Left hindlimb (tissue), 1 donor: ENCODE measurements at places on chromosomes 2 and 18.

GRCh38 chr18:59229701-59230443 is 9.9 kb downstream of the GRP start:
- no peak for DNase-seq

DNA sequence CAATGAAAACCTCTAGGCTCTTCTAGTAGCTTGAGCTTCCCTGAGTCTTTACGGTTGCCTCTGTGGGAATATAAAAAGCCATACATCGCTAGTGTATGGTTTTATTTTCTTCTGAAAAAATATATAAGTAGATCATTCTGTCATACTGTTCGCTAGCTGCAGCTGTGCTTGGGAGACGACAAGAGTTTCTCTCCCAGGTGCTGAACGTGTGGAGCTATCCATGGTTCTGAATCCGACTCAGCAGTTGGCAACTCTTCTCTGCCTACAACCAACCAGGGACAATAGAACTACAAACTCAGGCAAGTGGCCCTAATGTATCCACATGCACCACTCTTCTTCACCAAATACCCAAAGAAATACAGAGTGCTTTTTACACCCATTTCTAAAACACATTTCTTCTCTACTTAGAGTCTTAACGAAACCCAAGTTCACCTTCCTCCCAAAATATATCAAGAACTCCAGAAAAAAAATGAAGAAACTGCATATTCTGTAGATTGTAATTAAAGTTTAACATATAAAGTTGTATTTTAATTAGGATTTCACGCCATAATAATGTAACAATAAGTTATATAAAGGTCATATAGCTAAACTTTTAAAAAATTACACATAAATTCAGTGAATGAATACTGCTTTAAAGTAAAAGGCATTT is 2.2 kb upstream of the KCNH7 start:
- DNase-seq: peak; percentile 68

DNA sequence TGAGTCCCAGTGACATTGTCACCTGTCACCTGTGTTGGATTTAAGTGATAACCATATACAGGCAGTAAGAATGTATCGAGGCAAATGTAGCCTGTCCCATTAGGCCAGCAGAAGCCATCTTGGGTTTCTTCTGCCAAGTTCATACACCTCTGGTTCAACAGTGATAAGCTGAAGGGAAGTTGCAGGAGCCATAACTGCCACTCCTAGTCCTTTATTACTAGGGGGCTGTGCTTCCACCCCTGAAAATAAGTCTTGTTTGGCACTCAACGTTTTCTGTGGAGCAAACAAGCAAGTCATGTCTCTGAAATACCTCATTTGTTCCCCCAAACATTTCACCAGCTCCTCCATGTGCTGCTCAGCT is 58.1 kb upstream of the ALPP start:
- no peak for DNase-seq

GRCh38 chr2:105744091-105744908 is 412 bp upstream of the NCK2 start:
- peak; percentile 77 for DNase-seq

DNA sequence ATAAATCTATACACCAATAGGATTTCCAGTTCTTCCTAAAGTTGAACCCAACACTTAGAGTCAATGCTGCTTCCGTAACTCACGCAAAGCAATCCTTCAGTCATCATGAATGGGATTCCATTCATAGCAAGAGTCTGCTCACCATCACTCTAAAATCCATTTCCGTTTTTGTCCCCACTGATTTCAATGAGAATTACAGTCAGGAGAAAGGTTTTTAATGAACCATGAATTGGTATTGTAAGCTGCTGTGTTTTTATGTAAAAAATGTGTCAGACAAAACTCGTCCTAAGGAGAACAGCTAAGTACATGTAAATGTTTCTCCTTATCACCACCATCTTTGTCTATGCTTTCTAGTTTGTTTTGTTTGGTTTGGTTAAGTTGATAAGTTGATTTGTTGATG is 391.5 kb downstream of the IRS1 start:
- DNase-seq: no peak

DNA sequence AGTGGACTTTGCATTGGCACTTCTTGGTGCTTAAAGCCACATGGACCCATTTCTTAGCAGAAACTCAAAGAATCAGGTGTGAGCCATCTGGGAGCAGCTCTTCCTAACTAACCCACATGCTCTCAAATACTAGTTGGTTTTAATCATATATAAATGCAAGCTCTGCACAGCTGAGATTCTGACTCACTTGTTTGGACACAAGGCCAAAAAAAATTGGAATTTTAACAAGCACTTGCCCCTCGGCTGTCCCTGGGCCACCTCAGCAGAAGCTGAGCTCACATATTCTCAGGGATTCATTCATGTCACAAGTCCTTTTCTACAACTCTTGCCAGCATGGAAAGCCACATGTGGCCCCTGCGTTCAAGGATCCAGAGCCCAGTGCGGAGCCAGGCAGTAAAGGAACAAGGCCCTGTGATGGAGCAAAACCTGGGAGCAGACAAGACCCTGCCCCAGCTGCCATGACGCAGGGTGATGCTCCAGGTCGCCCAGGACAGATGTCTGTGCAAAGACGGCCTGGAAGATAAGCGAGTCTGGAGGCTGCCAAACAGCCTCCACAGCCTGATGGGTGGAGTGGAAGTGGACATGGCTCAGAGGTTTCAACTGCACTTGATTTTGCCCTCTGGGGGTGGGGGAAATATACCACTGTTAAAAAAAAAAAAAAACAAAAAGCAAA is 266.5 kb downstream of the EIPR1 start:
- DNase-seq: no peak

- peak; percentile 19 for DNase-seq
Observed at GRCh38 chr2:128416109-128416785, 97.6 kb upstream of the HS6ST1 start.

DNA sequence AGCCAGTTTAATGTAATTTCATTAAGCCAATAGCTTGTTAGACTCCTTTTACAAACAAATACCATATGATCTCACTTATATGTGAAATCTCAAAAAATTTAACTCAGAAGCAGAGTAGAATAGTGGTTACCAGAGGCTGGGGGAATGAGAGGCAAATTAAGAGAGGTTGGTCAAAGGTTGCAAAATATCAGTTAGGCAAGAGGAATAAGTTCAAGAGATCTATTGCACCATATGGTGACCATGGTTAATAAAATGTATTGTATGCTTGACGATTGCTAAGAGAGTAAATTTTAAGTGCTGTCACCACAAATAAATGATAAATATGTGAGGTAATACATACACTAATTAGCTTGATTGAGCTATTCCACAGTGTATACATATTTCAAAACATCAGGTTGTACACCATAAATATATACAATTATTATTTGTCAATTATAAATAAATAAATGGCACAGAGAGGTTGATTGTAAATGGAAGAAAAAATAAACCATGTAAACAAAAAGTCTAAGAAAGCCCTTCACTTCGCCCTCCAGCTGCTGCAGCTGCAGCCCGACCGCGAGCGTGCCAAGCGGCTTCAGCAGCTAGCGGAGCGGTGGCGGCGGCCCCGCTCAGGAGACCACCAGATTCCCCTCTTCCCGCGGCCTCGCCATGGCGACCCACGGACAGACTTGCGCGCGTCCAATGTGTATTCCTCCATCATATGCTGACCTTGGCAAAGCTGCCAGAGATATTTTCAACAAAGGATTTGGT is 23.0 kb upstream of the ACTR2 start:
- no peak for DNase-seq

GRCh38 chr2:104599787-104600510 is 254.0 kb upstream of the POU3F3 start:
- DNase-seq: no peak

- DNase-seq: no peak
Observed at GRCh38 chr2:121881038-121881437, 125.6 kb downstream of the TSN start.

GRCh38 chr2:19851116-19851695 is 50.6 kb downstream of the TTC32 start:
- no peak for DNase-seq

- DNase-seq: no peak
Observed at GRCh38 chr18:49241852-49242251, 218.6 kb downstream of the DYM start.

- DNase-seq: no peak
Observed at GRCh38 chr18:905948-906415, 1.3 kb downstream of the ADCYAP1 start.

GRCh38 chr18:49335677-49336076 is 124.8 kb downstream of the DYM start:
- DNase-seq: no peak

DNA sequence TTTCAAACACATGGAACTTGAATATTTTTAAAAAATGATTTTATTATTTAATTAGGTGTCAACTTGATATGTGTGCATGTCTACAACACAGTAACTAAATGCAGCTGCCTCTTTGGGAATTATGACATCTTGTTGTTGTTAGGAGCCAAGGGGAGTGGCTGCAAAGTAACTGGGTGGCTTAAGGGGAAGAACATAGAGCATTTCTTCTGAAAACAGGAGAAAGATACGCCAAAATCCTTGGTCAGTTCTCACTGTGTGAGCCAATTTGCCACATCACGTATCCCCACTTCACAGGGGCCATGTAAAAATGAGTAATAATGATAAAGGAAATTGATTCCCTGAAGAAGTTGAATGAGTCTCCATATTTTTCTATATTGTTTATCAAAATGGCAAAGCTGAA is 309.8 kb upstream of the COL3A1 start:
- peak; percentile 37 for DNase-seq

- DNase-seq: no peak
Observed at GRCh38 chr18:21300035-21300907, 58.2 kb downstream of the GREB1L start.

GRCh38 chr2:70852824-70853223 is 17.2 kb upstream of the CD207 start:
- no peak for DNase-seq

- DNase-seq: no peak
Observed at GRCh38 chr2:73993376-73993775, 8.7 kb downstream of the TET3 start.

- DNase-seq: no peak
Observed at GRCh38 chr2:95315801-95316411, 18.8 kb downstream of the KCNIP3 start.
